ENCODE measurements at places on chromosomes 3 and 15. TPM values are rescaled to one million over a fixed set of nuclear protein-coding genes. Genes with fewer than 3 reads are reported as not detected.

COL6A6 gene
- total RNA-seq, result 0.47 TPM

CDHR4 gene
- total RNA-seq, result not detected

TUSC7 gene
- not detected for total RNA-seq

ROPN1 gene
- not detected for total RNA-seq

ACAP2 gene
- 28.5 TPM for total RNA-seq

SEMA3G gene
- 0.47 TPM for total RNA-seq

AGTR1 gene
- 44.3 TPM for total RNA-seq

ZNF654 gene
- 10.1 TPM for total RNA-seq

GABRR3 gene
- not detected for total RNA-seq

PLSCR5 gene
- not detected for total RNA-seq

SCN5A gene
- total RNA-seq, result 0.14 TPM

FAIM gene
- total RNA-seq, result 3.3 TPM

TIMMDC1 gene
- total RNA-seq, result 30.0 TPM

TNIK gene
- total RNA-seq, result 9.8 TPM

ALDH1A2 gene
- total RNA-seq, result 22.7 TPM

NEIL1 gene
- 5.3 TPM for total RNA-seq

CLDN16 gene
- total RNA-seq, result 0.75 TPM

SLC9A9 gene
- total RNA-seq, result 8.6 TPM

RETNLB gene
- not detected for total RNA-seq

ALS2CL gene
- 22.9 TPM for total RNA-seq

CLK3 gene
- 35.1 TPM for total RNA-seq

SOX14 gene
- total RNA-seq, result not detected

PLA2G4B gene
- total RNA-seq, result 3.2 TPM

FOXB1 gene
- not detected for total RNA-seq

ITIH3 gene
- total RNA-seq, result 1,075 TPM

EFCC1 gene
- total RNA-seq, result 0.14 TPM

NDN gene
- 3.8 TPM for total RNA-seq

PP2D1 gene
- total RNA-seq, result not detected

CLDN11 gene
- total RNA-seq, result 3.3 TPM

ANKUB1 gene
- not detected for total RNA-seq

FBLN2 gene
- 4.4 TPM for total RNA-seq

EPHA3 gene
- 1.6 TPM for total RNA-seq

AMOTL2 gene
- 16.7 TPM for total RNA-seq

EHHADH gene
- 44.3 TPM for total RNA-seq

CLSTN2 gene
- total RNA-seq, result 2.2 TPM

CPNE9 gene
- total RNA-seq, result not detected

GOLGA6L9 gene
- 0.89 TPM for total RNA-seq

C2CD4B gene
- total RNA-seq, result 1.8 TPM

CYP1A2 gene
- total RNA-seq, result 32.5 TPM

NMNAT3 gene
- 3.5 TPM for total RNA-seq

FGD5 gene
- 6.3 TPM for total RNA-seq

FNDC3B gene
- 74.2 TPM for total RNA-seq

GNAT1 gene
- total RNA-seq, result 0.08 TPM

OTOL1 gene
- total RNA-seq, result not detected

FEZF2 gene
- total RNA-seq, result not detected

CIB2 gene
- total RNA-seq, result 2.2 TPM

TMEM266 gene
- not detected for total RNA-seq

LRRC49 gene
- total RNA-seq, result 1.1 TPM

PDZRN3 gene
- 1.0 TPM for total RNA-seq

LSAMP gene
- total RNA-seq, result 0.17 TPM

CHRNA3 gene
- total RNA-seq, result not detected

SSUH2 gene
- total RNA-seq, result 2.1 TPM

C3orf80 gene
- 1.4 TPM for total RNA-seq

ARNT2 gene
- 0.75 TPM for total RNA-seq

PCSK6 gene
- total RNA-seq, result 398 TPM

CCR3 gene
- 0.05 TPM for total RNA-seq

GOLGA6A gene
- total RNA-seq, result 1.4 TPM

TRH gene
- not detected for total RNA-seq

Measured in liver (tissue), 10 donors.